Astrocyte (in vitro differentiated cells and primary cell): ENCODE measurements at places on chromosomes 4 and X. TPM values are rescaled to one million over a fixed set of nuclear protein-coding genes. Genes with fewer than 3 reads are reported as not detected.

DNA sequence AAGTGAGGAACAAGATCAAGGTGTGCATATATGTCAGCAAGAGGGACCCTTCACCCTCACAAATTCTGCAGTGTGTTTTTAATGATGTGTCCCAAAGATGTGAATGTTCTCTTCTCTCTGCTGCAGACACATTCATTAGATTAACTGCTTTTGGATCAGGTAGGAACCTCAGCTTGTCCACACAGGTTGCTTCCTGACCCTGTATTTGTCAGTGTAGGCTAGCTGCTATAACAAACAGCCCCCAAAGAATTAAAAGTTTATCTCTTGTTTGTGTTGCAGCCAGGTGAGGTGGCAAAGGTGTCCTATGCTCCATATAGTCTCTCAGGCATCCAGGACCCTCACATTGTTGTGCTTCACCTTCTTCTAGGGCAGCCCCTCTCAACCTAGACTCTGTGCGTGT is 17.8 kb downstream of the XG start:
- no peak overlapping the region for H3K27ac ChIP-seq
- no peaks in the 10 kb centered on the region for H3K36me3 ChIP-seq
- DNase-seq, result no peak
- H3K4me1 ChIP-seq, result no peaks in the 10 kb centered on the region

DNA sequence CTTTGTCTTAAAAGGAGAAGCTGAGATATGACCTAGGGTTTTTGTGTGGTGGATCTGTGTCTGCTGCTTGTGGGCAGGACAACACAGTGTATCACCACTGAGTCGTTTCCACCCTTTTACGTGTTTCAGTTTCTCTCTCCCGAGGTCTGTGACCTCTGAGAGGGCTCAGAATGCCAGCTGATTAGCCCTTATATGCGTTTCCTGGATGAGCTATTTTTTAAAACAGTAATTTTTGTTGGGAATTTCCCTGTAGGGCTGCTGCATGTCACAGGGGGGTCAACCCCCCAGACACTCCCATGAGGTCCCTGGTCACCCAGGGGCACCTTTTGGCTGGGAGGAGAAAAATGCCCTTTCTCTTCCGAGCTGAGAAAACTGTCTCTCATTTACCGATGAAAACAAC is 170.4 kb upstream of the CASK start:
- H3K4me3 ChIP-seq, result no peak overlapping the region
- H3K27me3 ChIP-seq, result no peaks in the 10 kb centered on the region
- H3K36me3 ChIP-seq, result no peaks in the 10 kb centered on the region
- DNase-seq, result peak; percentile 13

GRCh38 chr4:54230484-54231418 is 1.7 kb downstream of the PDGFRA start:
- H3K4me1 ChIP-seq, result peaks cover 65% of the 10 kb centered on the region
- DNase-seq, result peak; percentile 62
- H3K27ac ChIP-seq, result peak overlapping the region; percentile 64
- H3K4me3 ChIP-seq, result peak overlapping the region; percentile 69
- H3K36me3 ChIP-seq, result no peaks in the 10 kb centered on the region

RXFP1 gene
- 0.14 TPM in 1 of 2 replicates, not detected in the other for total RNA-seq

ZGRF1 gene
- 4.4 and 5.2 TPM in 2 replicates for total RNA-seq
